C1 segment of cervical spinal cord (tissue), 14 donors: ENCODE measurements at places on chromosomes 1 and 21.

DNA sequence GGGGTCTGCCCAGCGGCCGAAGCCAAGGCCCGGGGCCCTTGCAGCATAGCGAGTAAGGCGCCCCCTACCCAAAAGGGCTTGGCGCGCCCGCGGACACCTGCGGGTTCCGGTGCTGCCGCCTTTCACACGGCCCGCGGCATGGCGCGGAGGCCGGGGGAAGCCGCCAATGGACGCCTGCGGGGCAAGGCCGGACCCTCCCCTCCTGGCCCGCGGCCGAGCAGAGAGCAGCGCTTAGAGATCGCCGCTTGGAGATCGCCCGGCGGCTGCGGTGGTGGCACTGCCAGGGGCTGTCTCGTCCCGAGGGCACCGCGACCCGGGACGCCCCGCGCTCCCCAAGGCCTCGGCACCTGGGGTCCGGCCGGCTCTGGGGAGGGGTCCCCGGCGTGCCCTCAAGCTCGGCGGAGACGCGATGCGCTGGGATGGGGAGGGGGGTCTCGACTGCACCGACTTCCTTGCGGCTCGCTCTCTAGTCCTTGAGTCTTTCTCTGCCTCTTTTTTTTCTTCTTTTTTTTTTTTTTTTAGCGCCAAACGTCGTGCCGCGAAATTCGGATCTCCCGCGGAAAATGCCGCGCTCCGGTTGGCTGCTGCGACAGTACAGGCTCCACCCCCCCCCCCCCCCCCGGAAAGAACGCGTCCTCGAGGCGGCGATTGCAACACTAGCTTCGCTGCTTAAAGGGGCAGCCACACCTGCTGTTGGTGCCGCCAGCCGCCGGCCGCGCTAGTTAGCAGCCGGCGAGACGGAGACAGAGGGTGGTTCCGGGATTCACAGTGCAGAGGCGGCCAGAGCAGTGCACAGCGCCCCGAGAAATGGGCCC, at the start of gene E2F2:
TSS of gene E2F2 (minus strand) at position 487 of the 815 bp plus-strand sequence. CDS start at position 47, 440 bp downstream.
- DNase-seq, result peak; percentile 54

DNA sequence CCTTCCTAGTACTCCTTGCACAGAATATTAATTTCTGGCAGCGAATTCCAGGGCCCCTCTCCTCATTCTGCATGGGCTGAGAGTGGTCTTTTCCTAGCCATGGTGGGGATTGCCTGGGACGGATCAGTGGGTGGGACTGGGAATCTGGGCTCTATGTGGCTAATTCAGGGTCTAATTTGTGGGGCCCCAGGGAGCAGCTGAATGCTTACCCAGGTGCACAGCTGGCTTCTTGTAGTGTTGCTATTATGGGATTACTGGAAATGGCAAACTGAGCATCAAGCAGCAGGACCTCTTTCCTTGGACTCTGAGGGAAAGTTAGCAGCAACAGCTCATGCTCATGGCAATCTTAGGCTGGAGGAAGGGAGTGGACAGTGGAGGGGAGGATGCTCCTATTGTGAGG, 187.1 kb upstream of the CACNA1E start:
- no peak for DNase-seq

GRCh38 chr1:37347104-37347649, 127.2 kb upstream of the ZC3H12A start:
- DNase-seq, result no peak

DNA sequence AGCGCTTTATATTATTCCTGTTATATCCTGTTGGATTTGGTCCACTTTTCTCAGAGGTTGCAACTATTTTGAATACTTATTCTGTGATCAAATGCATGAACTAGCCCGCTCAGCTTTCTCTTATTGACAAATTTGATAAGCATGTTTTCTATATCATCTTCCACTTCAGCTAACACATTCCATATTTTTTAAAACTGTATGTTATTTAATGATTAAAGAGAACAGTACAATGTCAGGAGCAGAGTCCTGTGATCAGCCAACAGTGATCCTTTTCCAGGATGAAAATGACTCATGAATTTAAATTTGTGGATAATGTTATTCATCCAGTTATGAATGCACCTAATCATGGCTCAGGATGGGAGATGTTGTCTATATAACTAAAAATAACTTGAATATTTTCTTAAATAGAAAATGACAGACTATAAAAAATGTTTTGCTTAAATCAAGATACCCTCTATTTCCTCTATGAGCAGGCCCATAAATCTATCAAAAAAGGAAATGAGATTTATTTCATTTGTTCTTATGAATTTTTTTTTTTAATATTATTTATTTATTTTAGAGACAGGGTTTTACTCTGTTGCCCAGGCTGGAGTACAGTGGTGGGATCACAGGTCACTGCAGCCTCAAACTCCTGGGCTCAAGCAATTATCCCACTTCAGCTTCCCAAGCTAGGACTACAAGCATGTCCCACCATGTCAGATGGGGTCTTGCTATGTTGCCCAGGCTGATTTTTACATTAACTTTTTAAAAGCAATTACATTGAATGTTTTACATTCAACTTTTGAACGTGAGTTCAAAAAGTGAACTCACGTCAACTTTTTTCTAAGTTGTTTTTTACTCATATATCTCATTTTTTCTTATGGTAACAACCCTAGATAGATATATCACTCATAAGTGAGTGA, 12.5 kb downstream of the BPNT1 start:
- DNase-seq, result no peak

DNA sequence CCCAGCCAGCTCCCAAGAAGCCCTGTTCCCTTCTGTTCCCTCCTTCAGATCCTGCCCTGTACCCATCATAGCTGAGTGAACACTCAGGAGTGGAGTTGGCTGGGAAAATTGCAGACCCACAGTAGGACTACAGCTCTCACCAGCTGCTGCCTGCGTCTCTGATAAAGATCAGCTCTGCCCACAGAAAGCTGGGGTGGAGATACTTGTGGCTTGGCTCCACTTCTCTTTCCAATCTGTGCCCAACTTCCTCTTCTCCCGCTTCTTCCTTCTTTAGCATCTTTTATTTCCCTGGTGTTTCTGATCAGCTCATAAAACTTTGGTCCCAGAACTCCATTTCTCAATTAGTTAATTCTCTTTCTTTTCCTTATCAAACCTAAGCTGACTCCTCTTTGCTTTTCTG, 5.5 kb upstream of the CD1A start:
- DNase-seq, result no peak

GRCh38 chr1:166258017-166258416, 91.2 kb upstream of the FAM78B start:
- no peak for DNase-seq

DNA sequence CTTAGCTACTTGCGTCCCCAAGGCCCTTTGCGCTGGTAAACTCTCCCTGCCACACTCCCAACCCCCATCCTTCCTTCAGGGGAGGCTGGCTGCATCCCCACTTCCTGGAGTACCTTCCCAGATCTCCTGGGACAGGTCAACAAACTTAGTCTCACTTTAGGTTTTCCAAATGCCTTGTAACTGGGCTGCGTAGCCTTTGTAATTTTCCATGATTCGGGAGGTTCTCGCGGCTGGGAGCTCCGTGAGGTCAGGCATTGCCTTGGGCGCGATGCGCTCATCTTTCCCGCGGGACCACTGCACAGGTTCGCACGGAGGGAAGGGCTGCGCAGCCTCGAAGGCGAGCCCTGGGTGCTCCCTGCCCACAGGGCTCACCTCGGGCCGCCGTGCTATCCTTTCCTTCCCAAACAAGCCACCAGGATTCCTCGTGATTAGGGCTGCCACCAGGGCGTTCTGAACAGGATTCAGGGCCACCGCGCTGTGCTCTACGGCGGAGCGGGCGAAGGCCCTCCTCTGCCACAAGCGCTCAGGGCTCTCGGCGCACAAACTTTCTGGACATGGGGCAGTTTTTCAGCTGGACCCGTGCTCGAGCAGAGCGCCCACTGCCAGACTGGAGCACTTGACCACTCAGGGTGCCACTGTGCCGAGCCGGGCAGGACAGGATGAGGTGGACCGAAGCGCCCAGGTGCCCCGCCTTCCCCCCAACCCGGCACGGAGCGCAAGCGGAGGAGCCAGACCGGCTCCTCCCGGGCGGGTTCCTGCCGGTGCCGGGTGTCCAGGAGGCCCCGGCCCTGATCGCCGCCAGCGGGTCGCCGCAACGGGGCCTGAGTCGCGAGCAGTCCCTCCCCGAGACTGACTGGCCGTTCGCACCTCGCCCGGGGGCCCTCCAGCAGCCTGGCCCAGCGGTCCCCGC, 1.1 kb downstream of the TMPRSS2 start:
- no peak for DNase-seq

- DNase-seq, result no peak
These were observed 8.9 kb upstream of the OPRD1 start for GRCh38 chr1:28803051-28803450.

DNA sequence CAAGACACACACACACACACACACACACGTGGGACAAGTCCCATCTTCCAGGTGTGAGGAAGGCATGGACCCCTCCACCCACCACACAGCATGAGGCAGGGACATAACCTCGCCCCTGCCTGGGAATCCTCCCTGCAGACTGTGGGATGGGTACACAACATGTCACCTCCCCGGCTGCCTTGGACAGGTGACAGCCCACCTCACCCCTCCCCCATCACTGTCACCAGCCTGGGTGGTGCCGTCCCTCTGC, 40.7 kb downstream of the AHDC1 start:
- DNase-seq, result no peak
